Motor neuron (in vitro differentiated cells): ENCODE measurements at places on chromosomes 12 and 14.

DNA sequence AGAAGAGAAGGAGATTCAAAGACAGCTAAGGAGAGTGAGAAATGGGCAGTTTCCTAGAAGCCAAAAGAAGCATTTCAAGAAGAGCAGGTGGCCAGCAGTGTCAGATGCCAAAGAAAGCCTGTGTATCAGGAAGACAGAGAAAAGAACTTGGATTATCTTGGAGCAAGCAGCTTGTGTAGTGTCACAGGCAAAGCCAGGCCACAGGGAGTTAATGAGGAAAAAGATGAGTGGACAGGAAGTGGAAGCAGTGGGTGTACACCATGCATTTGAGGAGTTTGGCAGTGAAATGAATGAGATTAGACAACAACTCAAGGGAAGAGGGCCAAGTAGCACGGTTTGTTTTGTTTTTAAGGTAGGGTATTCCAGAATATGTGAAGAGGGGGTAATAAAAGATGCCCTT, 5.6 kb upstream of the MYH7 start:
- no peak for ATAC-seq

DNA sequence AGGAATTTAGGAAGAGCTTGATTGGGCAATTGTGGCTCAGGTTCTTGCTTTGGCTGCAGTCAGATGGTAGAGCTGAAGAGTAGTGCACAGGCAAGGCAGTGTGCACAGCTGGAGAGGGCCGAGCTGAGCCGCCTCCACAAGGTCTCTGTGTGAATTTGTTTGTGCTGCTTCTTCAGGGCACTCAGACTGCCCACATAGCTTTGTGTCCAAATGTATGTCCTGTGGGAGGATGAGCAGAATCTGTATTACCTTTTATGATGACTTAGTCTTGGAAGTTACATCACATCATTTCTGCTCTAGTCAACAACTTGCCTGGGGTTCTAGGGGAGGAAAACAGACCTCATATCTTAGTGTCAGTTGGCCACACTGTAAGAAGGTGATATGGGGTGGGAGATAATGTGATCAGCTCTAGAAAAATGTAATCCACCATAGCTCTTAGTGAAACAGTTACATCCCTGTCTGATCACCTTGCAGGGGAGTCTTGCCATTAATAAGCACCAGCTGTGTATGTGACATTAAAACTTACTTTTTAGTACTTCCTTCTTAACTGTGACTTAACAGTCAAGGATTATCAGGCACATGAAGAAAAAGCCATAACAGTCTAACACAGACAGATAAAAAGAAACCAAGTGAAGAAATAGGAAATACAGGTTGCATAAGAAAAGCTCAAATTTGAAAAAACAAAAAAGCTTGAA, 53.4 kb downstream of the RCOR1 start:
- ATAC-seq: peak; percentile 18

GRCh38 chr14:74669256-74669655, 43.6 kb downstream of the AREL1 start:
- no peak for ATAC-seq

GRCh38 chr12:30268041-30268440, 427.6 kb downstream of the IPO8 start:
- no peak for ATAC-seq

GRCh38 chr12:1993871-1994371, 10.3 kb downstream of the DCP1B start:
- ATAC-seq: no peak

DNA sequence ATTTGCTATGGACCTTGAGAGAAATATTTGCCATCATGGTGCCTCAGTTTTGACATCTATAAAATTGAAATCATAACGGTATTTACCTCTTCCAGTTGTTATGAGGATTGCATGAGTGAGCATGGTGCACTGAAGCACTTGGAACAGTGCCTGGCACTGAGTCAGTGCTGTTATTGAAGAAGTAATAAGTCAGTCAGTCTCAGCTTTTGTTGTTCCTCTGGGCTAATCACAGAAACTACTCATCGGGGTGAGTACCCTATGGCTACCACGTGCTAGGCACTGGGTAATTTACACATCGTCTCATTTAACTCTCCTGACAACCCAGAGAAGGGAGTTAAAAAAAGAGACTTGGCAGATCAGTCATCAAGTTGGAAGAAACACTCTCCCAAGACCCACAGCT, 159.5 kb upstream of the NRXN3 start:
- no peak for ATAC-seq
